Activated T-helper 1 cell treated with anti-CD3 and anti-CD28 coated beads, Interleukin-2, amount 50 U/mL, for 16 hours (primary cell): ENCODE measurements at places on chromosomes 3 and 15.

- no peak for DNase-seq
Measured at GRCh38 chr3:15382405-15382923, 44.9 kb downstream of the METTL6 start.

- no peak for DNase-seq
Measured at GRCh38 chr3:185270262-185270955, 16.6 kb upstream of the EHHADH start.

- DNase-seq, result no peak
Measured at GRCh38 chr15:74172701-74173379, 670 bp upstream of the ISLR start.

DNA sequence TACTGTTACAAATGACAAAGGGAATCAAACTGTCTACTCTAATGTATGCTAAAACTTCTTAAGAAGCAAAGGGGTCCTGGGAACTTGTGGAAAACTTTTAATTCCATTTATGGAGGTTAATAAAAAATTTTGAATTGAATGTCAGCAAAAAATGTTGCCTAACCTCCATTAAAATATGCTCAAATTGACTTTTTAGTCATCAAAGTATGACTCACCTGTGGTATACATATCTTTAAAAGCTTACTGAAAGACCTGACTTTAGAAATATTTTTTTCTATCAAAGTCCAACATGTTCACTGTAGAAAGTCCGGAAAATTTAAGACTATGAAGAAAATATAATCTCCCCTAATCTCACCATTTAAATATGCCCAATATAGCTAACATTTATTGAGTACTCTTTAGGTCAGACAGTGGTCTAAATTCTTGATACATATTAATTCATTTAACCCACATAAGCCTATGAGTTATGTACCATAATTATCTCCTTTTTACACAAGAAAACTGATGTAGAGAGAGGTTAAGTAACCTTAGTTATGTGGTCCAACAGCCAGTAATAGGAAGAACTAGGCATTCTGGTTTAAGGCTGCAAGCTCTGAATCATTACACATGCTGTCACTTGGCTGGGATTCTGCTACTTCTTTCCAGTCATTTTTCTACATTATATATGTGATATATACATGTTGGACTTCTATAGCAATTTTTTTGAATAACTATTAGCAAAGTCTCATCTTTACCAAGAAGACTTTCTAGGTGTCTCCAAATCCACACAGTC, 83.6 kb downstream of the PDZRN3 start:
- no peak for DNase-seq
